ENCODE measurements at places on chromosomes 3 and 15.
A peak's percentile ranks its signal among the peaks of the same experiment; 100 is the strongest.

GRCh38 chr3:96619475-96619874 lies 194.9 kb upstream of the EPHA6 start:
- no peak for DNase-seq

DNA sequence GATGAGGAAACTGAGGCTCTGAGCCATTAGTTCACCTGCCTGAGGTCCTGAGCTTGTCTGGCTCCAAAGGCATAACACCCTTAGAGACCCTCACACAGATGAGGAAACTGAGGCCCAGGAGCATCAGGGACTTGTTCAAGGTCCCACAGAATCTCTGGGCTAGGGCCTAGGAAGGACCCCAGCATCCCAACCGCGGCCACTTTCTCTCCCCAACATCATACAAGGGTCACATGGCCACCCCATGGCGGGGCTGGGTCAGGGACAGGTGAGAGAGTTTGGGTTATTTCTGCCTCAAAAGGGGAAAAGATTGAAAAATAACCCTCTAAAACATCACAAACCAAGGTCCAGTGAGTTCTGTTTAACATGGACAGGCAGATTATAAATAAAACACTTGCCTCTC lies 6.7 kb downstream of the LINGO1 start:
- DNase-seq: no peak

DNA sequence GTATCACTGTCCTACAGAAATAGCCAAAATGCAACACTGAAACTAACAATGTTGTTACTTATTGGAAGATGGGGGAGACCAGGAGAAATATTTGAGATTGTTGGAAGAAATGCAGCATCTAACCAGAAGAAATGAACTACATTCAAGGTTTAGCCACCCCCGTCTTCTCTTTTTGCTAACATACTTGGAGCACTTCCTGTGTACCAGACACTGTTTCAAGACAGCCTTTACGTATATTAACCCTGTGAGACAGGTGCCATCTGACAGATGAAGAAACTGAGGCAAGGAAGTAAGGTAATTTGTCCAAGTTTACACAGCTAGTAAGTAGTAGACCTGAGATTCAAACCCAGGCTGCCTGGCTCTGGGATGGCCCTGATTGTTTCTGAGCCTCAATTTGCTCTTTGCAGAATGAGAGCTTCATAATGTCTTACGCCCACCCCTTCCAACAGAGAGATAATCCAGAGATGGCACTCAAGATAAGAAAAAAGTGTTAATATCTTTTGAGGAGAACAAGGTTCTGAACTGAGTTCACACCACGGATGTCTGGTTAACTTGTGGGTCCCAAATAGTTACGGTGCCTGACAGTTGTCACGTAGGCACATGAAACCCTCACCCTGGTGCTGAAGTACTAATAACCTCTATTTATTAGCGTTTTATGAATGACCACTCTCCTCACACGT lies 26.1 kb downstream of the RASGRP1 start:
- no peak for DNase-seq

DNA sequence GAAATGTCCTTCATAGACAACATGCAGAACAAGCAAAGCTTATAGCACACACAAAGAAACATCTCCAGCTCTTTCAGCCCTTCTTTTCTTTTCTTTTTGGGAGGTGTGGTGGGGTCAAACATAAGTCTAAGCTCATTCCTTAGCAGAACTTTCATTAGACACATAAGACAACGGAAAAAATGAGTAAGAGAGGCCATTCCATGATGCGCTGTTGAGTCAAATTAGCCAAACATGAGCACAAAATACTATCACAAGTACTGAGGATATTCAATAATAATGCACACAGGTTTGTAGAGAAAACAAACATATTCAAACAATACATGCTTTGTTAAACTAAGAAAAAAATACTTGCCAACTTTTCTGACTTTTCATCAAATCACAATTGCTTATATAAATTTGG lies 83.0 kb downstream of the PLOD2 start:
- DNase-seq: no peak

- DNase-seq: no peak
Measured at GRCh38 chr3:113658107-113658506, 38.3 kb downstream of the USF3 start.

DNA sequence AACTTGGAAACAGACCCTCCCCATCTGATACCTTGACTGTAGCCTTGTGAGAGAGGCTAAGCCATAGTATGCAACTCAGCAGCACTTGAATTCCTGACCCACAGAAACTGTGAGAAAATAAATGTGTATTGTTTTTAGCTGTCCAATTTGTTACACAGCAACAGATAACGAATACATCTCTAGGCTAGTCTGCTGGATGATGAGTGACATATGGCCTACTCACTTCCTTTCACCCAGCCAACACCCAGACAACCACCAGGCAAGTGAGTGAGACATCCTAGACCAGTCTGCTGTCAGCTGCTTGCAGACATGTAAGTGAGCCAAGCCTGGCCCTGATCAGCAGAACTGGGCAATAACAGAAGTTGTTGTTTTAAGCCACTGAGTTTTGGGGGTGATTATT lies 19.2 kb upstream of the SMAD6 start:
- DNase-seq: no peak

GRCh38 chr3:61686228-61686648 lies 124.9 kb downstream of the PTPRG start:
- DNase-seq: no peak

DNA sequence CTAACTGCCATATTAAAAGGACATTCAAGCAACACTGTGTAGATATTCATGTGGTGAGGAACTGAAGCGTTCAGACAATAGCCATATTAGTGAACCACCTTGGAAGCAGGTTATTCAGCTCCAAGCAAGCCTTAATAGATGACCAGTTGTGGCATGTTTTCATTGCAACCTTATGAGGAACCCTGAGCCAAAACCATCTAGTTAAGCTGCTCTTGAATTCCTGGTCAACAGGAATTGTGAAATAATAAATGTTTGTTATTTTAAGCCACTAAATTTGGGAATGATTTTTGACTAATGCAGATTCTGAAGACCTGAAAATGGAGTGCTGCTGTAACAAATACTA lies 73.0 kb downstream of the SPRED1 start:
- no peak for DNase-seq

DNA sequence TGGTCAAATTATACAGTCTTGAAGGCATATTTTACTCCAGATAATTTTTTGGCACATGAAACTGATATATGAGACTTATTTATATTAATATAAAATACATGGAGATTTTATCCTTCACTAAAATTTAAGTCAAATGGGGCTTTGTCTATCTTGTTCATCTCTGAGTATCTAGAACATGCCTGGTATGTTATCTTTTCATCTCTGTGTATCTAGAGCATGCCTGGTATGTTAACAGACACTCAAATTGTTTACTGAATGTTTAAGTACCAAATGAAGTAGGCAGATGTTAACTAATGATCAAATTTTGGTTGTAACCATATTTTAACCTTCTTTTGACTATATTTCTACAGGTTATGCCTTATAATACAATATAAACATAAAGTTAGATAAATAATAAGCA lies 7.7 kb downstream of the GTF2A2 start:
- no peak for DNase-seq

GRCh38 chr3:115186351-115187148 lies 39.5 kb upstream of the ZBTB20 start:
- no peak for DNase-seq

- DNase-seq: peak; percentile 23
Measured at GRCh38 chr15:40793216-40793989, 13.5 kb upstream of the ZFYVE19 start.

- no peak for DNase-seq
Measured at GRCh38 chr15:88036154-88036839, 220.2 kb downstream of the NTRK3 start.

DNA sequence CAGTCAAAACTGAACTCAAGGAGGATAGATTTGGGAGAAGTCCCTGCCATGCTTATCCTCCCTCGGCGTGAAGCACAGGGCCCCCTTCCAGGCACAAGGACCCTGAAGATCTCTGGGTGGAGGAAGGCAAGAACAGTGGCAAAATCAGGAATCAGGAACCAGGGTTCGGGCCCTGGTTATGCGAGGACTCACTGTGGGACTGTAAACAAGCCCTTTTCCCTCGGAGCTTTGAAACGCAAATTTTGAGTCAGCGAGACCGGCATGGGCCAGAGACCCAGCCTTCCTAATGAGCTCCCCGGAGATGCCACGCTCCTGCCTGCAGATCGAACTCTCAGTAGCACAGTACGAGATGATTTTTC lies 70.1 kb downstream of the SLC12A8 start:
- no peak for DNase-seq

- no peak for DNase-seq
Measured at GRCh38 chr3:94132777-94133176, 69.9 kb downstream of the NSUN3 start.

GRCh38 chr3:184178521-184179138 lies 4.0 kb downstream of the AP2M1 start:
- DNase-seq: no peak

GRCh38 chr3:169405076-169405475 lies 258.4 kb downstream of the MECOM start:
- DNase-seq: no peak

DNA sequence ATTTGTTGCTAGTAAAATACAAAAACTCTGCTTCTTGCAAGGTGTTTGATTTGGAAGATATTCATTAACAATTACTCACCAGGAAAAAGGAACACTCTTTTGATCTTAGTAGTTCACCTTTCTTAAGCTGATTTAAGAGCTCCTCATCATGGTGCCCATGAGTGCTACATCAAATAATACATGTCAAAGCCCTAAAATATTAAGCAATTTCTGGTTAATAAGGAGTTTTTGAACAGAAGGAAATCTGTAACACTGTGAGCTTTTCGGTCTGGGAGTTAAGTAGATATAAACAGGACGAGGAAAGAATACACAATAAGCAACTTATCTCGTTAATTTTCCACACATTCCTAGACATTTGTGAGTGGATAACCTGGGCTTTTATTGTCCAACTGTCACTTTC lies 83.9 kb upstream of the DCBLD2 start:
- no peak for DNase-seq

DNA sequence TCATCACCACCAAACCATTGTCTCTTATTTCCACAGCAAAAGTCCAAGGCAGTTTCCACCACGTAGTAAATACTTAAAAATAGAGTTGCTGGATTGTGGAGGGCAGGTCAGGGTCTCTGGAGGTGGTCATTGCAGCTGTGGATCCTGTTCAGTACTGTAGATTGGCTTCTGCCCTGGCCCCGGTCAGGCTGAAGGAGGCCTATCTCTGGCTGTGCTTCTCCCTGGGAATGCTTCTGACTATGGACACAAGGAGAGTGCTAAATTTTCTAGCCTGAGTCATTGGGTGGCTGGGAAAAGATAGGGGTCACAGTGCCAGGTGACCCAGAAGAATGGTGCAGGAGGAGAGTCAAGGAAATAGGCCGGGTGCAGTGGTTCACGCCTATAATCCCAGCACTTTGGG lies 26.3 kb upstream of the GMPPB start:
- DNase-seq: no peak

DNA sequence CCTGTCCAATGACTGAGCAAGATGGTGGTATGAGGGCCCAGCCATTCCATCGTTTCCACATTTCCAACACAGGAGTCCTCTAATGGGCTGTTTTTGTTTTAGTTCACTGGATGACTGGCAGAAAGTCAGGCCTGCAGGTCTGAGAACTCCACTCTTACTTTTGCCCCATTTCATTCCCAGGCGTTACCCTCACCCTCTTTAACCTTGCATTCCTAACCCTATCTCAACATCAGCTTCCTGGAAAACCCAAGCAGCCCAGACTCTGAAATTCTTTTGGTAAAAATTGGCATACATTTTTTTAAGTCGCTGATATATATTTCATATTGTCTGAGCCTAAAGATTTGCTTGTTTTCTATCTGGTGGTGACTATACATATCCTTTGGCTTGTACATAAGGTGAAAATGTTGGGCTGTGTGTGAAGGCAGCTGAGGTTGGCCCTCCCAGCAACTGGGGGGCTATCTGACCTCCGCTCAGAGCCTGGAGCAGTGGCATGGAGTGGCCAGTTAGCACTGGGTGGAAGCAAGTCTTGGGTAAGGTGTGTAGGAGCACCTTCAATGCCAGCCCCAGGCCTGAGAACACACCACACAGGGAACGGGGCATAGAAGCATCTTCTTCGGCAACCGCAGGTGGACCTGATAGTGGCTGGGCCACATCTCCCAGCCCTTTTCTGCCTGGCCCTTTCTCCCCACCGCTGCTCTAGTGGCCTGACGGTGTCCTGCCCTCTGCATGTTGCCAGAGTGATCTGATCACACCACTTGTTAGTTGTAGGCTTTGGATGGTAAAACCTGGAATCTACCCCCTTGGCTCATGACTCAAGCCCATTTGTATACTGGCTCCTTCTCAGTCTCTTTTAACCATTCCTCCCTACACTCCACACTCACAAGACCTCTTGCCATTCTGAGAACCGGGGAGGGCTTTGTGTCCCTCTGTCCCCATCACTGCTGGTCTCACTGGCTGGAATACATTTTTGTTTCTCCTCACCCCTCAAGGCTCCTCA lies 50.0 kb downstream of the AMOTL2 start:
- no peak for DNase-seq

GRCh38 chr3:130658678-130659077 lies 88.0 kb downstream of the PIK3R4 start:
- no peak for DNase-seq

DNA sequence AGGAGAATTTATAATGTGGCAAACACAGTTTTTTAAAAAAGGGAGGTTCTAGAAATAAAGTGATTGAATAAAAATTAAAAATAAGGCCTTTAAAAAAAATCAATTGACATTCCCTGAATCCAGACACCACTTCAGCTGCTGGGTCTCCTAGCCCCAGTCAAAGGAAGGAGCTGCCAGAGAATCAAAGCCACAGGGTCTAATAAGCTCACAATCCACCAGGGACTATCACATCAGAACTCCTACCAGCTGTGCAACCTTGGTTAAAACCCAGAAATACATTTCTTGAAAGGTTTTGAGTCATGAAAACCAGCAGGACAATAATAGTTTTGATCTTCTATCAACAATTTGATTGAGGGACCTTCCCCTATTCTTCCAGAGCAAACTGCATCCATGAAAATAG lies 134.5 kb downstream of the MECOM start:
- no peak for DNase-seq

GRCh38 chr3:193040836-193041672 lies 123.4 kb upstream of the MB21D2 start:
- no peak for DNase-seq

- no peak for DNase-seq
Measured at GRCh38 chr3:46936733-46937250, 39.8 kb downstream of the CCDC12 start.

- no peak for DNase-seq
Measured at GRCh38 chr3:115418583-115418982, 204.7 kb upstream of the GAP43 start.

GRCh38 chr15:74642734-74643664 lies 27.4 kb downstream of the CLK3 start:
- no peak for DNase-seq
